Astrocyte (in vitro differentiated cells and primary cell): ENCODE measurements at places on chromosomes 7 and 10.

GRCh38 chr10:45447416-45447815 is 73.4 kb downstream of the ALOX5 start:
- no peak for DNase-seq

DNA sequence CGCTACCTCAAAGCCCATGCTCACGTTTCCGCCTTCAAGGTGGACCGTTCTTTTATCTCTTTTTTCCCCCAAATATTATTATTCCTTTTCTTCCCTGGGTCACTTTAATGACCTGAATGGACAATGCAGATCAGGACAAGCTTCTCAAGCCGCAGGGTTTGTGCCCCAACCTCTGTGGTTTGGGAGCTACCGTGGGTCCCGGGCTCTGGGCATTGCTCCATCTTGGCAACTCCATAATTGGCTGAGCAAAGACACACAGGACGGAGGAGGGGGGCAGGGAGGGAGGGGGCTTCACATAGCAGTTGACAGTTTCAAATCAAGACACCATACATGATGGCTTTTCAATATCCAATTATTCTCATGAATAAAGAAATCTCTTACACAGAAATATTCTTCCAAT is 308.1 kb upstream of the FZD8 start:
- DNase-seq: no peak

- DNase-seq: no peak
Measured at GRCh38 chr10:4790922-4791321, 35.1 kb upstream of the AKR1E2 start.

DNA sequence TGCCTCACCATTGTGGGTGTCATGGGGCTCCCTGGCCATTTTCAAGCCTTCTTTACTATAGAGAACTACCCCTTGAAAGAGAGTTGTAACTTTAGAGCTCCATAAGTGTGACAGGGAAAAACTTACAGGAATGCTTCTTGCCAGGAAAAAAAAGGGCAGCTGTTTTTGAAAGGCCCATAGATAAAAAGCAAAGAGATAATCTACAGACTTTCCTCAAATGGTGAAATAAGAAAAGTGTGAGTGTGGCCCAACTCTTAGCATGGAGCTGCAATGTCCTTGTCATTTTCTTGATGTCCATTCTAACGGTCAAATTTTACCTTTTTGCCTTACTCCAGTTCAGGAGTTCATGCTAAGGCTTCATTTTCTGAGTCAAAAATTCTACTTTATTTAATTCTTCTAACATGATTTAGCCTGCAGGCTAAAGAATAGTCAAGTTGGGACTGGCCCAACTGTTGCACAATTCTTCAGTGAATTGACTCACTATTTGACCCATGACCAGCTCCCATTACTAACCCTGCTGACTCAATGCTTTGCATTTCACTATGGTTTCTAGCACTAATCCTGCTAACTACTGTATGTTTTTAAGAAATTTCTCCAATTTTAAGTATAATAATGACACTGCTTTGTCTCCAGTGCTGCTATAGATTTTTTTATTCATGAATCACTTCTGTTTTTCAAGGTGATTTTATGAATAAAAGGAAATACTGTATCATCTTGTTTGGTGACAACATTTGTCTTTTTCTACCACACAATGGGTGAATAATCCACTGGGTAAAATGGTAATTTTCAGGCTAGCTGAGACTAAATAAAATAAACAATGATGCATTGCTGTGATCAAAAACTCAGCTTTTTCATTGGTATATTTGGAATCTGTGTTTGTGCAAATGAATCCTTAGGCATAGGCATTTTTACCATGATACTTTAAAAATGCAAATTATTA is 41.4 kb upstream of the SGCE start:
- DNase-seq: peak; percentile 92

DNA sequence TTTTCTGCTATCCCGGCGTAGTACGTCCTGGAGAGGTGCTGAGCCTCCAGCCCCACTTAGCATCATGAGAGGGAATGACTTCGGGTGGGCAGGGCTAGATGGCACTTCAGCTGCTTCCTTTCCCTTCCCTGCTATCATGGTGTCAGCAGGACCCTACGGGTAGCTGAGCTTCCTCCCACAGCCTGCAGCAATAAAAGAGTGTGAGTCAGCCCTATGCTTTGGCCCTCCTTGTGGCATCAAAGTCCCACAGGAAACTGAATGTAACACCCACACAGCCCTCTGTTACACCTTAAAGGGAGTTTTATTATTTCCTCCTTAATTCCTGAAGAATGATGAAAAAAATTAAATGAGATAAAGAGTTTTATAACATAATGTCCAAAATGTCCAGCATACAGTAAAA is 458.1 kb downstream of the RPS24 start:
- no peak for DNase-seq

DNA sequence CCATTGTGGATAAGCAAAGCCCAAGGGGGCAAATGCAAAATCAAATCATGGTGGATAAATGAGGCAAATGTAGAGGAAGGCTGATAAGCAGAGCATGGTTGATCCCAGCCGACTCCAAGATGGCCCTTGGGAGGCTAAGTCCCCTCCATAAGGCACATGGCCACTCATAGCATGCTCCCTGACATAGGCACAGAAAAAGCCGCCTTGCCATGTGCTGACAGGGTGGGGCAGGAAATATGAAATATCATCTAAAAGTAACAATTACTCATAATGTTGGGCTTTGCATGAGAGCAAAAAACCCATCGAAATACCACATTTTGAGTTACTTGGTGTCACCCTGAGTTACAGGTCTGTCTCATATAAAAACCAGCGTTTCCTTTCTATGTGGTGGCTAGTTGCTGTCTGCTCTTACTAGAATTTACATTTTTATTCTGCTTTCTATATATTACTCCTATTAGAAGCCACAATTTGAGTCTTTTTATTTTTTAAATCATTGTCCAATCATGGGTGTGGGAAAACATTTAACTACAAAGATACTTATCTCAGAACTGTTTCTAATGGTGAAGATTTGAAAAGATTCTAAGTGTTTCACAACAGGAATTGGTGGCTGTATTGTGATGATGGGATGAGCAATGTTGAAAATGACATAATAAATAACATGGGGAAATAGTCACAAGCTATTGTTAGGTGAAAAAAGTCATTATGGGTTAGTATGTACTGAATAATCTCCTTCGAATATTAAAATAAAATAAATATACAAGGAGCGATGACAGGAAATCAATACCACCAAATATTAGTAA is 102.7 kb downstream of the CUBN start:
- DNase-seq: no peak

DNA sequence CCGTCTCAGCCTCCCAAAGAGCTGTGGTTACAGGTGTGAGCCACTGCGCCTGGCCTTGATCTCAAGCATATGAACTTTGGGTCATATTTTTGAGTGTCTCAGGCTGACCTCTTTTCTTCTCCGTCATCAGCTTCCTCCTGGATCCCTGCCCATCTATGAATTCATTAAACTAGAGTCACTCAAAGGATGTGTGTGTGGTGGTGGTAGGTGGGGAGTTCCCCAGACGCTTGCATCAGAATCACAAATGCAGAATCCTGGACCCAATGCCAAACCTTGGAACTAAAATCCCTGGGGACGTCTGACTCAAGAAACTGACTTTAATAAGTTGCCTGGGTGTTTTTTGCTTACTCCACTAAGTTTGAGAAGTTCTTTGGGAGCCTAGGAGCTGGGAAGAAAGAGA is 6.7 kb upstream of the CREB5 start:
- DNase-seq: peak; percentile 91

DNA sequence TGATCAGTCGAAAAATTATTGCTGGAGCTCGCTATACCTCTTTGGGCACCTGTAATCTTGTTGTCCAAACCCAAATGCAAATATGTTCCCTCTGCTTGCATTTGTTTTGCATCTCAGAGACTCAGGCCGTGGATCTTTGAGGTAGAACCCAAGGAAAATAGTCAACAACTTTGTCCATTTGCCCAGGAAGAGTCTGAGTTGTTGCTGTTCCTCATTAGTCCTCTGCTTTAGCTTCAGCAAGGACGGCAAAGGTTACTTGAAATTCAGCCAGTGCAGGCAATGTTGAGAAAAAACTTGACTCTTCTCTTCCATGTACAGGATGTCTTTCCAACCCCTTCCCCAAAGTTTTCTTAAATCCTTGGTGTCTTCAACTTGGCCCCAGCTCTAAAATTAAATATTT is 45.8 kb downstream of the PDK4 start:
- no peak for DNase-seq

DNA sequence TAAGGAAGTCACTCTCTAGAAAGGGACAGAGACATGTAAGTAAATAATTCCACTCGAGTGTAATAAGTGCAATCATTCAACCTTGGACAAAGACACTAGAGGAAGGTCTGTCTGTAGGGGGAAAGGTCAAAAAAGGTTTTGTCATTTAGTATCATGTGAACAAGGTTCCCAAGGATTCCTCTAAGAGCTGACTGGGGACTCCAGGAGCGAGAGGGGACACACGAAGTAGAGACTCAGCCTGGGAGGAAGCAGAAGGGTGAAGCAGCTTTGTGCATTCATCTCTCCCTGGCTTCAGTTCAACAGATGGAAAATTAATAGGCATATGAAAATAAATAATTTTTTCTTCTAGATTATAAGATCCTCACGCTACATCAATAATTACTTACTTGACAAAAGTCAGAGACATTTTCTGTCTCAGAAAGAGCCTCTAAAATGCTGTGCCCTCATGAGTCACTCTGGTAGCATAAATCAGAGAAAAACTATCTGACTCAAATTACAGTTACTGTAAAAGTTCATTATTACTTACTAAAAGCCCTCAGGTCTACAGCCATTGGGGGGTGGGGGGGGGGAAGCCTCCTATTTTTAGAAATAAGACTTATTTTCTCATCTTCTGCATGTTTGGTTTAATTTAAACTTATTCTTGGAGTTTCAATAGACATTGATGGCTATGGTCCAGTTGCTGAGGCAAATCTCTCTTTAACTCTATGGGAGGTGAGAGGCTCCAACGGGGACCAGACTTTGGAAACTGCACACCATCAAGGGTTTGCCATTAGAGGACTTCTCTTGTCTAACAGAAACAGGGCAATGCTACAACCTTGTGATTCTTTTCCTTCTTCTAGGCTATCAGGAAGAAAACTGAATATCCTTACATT is 275.1 kb upstream of the KLF14 start:
- peak; percentile 65 for DNase-seq

DNA sequence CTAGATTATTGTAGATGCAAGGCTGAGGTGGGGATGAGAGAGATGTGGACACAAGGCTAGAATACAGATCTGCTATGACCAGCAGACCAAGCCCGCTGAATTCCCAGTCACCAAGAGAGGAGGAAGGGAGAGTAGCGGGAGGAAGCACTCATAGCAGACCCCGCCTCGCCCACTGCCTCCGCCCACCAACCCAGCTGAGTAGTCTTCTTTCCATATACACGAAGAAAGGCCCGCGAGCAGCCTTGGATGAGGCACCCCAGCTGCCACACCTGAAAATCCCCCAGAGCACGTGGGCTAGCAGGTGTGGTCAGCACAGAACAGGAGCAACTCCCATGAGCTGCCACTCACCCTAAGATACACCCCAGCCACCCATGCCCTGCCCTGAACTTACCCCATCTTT is 7.9 kb upstream of the H2BK1 start:
- DNase-seq: no peak

DNA sequence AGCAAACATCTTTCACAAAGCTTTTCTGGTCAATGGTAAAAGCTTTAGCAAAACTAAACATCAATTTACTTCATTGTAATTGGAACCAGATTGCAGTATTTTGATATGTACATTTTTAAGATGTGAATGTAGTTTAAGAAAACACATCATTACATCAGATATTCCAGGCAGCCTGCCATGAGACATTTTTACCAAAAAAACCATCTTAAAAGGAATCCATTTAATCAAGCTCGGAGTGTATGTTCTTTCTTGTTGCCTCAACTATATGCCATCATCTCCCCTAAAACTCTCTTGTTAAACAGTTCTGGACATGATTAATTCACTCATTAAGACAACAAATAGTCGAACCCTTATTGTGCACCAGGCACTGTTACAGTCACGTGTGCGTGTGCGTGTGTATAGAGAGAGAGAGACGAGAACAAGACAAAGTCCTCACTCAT is 97.5 kb downstream of the UBE2H start:
- DNase-seq: peak; percentile 97

GRCh38 chr10:102384606-102385429 is 10.7 kb upstream of the NFKB2 start:
- DNase-seq: no peak

GRCh38 chr7:95899919-95900513 is 127.7 kb downstream of the DYNC1I1 start:
- DNase-seq: no peak

- peak; percentile 26 for DNase-seq
Measured at GRCh38 chr10:112261281-112261822, 21.8 kb upstream of the TECTB start.

DNA sequence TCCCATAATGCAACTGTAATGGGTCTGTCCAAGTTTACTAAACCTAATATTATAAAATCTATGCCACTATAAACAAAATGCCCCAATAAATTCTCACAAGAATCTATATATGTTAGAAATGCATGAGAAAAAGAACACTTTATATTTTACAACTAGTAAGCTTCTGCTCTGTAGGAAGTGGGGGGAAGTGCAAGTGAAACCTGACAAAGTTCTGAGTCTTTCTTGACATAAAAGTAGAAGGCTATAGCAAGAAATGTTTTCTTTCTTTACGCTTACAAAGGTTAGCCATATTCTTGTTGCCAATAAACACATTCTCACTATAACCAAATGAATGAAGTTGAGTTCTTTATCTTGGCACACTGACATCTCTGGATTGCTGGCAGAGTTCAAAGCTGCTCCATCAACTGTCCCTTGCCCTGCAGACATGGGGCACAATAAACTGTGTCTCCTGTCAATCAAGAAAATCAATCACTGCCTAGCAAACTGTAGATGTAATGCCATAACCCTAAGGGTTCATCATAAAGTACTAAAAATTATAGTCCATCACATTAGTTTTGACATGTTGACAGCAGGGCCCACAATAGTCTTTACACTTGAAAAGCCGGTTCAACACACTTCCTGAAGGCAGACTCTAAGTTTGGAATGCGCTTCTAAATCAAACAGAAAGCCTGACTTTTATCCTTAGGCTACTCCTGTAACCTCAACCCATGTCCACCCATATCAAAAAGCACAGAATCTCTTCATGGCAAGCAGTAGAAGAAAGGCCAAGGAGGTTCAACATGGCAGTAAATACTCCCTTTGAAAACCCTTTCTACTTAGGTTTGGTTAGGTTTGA is 58.6 kb downstream of the TPK1 start:
- no peak for DNase-seq
